ENCODE measurements at places on chromosomes 12 and 14.

- DNase-seq = no peak
Measured at GRCh38 chr12:115639648-115640012, 637.9 kb downstream of the MED13L start.

DNA sequence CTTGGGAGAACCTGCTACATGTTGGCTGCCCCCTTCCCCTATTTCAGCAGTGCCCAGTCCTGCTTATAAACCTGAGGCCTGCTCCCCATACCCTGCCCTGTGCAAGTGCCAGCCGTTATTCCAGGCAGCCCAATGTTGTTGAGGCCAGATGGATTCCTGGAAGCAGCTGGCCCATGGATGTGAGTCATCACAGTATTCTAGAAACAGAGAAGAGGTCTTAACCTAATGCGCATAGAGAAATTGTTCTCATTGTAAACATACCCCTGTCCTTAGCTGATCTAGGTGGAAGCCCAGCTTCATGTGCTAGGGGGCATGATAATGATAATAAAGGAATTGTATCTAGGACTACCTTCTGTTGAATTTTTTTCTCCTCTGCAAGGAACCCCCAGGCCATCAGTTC lies 69.7 kb downstream of the TSPAN11 start:
- no peak for DNase-seq

GRCh38 chr14:93967637-93968250 lies 8.6 kb downstream of the ASB2 start:
- DNase-seq = no peak

GRCh38 chr14:33454022-33454595 lies 496.8 kb downstream of the EGLN3 start:
- DNase-seq = no peak

GRCh38 chr14:95273001-95273978 lies 46.4 kb downstream of the CLMN start:
- DNase-seq = no peak

DNA sequence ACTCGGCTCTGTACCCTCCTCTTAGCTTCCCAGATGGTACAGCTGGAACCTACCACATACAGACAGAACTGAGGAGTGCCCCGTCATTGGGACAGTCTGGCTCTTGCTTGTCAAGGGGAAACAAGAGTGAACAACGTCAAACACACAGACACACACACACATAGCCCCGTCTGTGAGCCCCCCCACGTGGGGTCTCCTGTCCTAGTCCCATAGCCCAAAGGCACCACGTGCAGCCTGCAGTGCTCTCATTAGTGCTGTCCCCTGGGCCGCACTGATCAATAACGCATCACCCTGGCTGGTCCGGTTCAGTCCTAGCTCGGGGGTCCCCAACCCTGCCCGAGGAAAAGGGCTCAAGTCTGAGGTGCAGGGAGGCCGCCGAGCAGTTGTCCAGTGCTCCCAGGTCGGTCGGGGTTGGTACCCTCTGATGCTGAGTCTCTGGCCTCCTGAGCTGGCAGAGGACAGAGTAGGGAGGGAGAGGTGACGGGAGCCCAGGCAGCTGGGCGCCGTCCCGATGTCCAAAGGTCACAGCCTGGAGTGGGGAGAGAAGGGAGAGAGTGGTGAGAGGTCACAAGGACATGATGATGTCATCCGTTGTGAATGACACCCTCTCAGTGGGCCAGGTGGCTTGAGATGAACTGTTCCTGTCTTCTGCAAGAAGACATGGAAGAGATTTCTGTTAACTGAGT lies 105.4 kb upstream of the NOS1 start:
- DNase-seq = no peak

DNA sequence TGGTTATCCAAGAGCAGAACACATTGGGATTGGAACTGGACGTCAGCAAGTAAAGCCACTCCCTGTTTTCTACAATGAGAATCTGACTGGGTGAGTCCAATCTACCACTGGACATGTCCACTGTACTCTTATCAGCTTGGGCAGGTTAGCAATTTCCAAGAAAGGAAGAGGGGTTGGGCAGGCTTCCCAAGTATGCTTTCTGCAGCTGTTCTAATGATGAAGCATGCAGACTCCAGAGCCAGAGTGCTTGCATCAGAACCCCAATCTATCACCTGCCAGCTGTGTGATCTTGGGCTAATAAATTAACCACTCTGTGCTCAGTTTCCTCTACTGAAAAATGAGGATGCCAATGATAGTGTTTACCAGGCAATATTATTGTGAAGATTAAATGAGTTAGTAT lies 92.0 kb downstream of the EMP1 start:
- DNase-seq = no peak

DNA sequence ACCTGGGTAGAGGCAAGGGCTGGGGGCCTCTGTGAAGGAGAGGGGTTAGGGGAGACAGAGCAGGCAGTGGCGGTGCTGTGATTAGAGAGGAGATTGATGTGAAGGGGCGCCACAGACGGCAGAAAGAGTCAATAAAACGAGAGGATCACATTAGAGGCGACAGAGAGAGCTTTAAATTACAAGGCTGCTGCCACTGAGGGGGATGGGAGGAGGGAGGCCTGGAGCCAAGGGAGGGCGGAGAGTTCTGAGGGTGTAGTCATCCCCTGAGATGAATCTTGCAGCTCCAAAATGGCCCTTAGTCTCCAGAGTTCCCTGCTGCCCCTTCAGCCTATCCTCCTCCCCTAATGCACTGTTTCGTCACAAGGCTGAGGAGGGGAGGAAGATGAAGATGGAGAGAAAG lies 12.8 kb downstream of the ZFHX2 start:
- no peak for DNase-seq

All from head of caudate nucleus (tissue), 42 donors.